ENCODE measurements at places on chromosomes 12 and 14. TPM values are rescaled to one million over a fixed set of nuclear protein-coding genes. Genes with fewer than 3 reads are reported as not detected.

The PLEKHG7 gene
- not detected for total RNA-seq

The PAX9 gene
- total RNA-seq = not detected

The SERPINA9 gene
- not detected for total RNA-seq

The PPP4R4 gene
- not detected for total RNA-seq

The INF2 gene
- total RNA-seq = 52.7 TPM

The CLECL1 gene
- total RNA-seq = not detected

The EXOC5 gene
- 48.9 TPM for total RNA-seq

The KRT2 gene
- total RNA-seq = not detected

The NPFF gene
- not detected for total RNA-seq

The PRIMA1 gene
- total RNA-seq = not detected

The GPR135 gene
- total RNA-seq = 1.1 TPM

The HOXC10 gene
- not detected for total RNA-seq

The TC2N gene
- 1.3 TPM for total RNA-seq

The SELPLG gene
- 0.97 TPM for total RNA-seq

The CDKN1B gene
- 28.7 TPM for total RNA-seq

The LTB4R gene
- total RNA-seq = 3.6 TPM

The RHOJ gene
- total RNA-seq = 4.2 TPM

The PWP1 gene
- total RNA-seq = 63.7 TPM

The BIN2 gene
- total RNA-seq = not detected

The IL31 gene
- not detected for total RNA-seq

The CRIP2 gene
- 285 TPM for total RNA-seq

The PRB2 gene
- total RNA-seq = not detected

The PTGR2 gene
- total RNA-seq = 8.3 TPM

The TCL1B gene
- total RNA-seq = not detected

The C14orf132 gene
- 3.7 TPM for total RNA-seq

The LMNTD1 gene
- total RNA-seq = not detected

The B4GALNT1 gene
- 0.18 TPM for total RNA-seq

The OTX2 gene
- not detected for total RNA-seq

The PSMB11 gene
- total RNA-seq = not detected

The RIN3 gene
- total RNA-seq = 1.1 TPM

The GALNT16 gene
- total RNA-seq = 1.4 TPM

The PLEKHD1 gene
- not detected for total RNA-seq

The MIPOL1 gene
- total RNA-seq = 3.2 TPM

The COA8 gene
- 57.8 TPM for total RNA-seq

The ITGA5 gene
- total RNA-seq = 402 TPM

The MYO1A gene
- not detected for total RNA-seq

The SLC35F4 gene
- not detected for total RNA-seq

The ANO2 gene
- total RNA-seq = not detected

The CCDC197 gene
- not detected for total RNA-seq

The GPRC5D gene
- total RNA-seq = not detected

The PLEKHH1 gene
- not detected for total RNA-seq

The LRRK2 gene
- total RNA-seq = 1.1 TPM

The SLC2A3 gene
- 123 TPM for total RNA-seq

The APOLD1 gene
- 3.2 TPM for total RNA-seq

The ACOT4 gene
- total RNA-seq = 0.49 TPM

The AMN gene
- total RNA-seq = 0.90 TPM

All from cardiac atrium fibroblast (primary cell).